Stimulated activated naive B cell treated with anti-CD40 and anti-IgM and Interleukin-4, amounts not matched to agents 10 μg/mL and 1 μg/mL and 100 μg/mL, for 72 hours (primary cell): ENCODE measurements at places on chromosomes 3 and 15.

- DNase-seq: no peak
Observed at GRCh38 chr15:72797338-72797689, 13.8 kb upstream of the ADPGK start.

DNA sequence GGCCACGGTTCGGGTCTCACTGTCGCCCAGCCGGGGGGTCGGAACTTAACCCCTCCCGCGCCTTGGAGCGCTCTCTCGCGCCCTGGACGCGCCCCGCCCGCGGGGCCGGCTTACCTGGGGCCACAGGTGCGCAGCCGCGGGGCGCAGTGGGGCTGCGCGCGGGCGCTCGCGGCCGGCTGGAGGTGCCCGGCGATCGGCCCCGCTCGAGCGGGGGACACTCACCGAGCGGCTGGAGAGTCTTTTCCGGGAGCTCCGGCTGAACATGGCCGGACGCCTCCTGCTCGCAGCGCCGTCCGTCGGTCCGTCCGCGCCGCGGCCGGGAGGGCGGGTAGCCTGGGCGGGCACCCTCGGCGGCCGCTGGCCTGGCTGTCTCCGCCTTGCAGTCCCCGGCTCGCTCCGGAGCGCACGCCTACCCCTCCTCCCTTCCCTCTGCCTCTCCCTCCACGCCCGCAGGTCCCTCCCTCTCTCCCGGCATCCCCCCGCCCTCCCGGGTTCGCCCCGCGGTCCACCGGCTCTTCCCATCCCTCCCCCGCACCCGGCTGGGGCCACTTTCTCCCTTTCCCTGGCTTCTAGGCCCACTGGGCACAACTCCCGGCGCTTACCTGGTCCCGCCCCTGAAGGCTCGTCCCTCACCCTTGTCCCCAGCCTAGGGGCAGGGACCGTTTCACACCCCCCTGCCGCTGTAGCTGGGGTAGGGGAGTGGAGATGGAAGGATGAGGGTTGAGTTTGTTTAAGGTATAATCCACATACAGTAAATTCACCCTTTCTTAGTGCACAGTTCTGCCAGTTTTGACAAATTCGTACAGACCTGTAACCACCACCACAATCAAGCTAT, 220.1 kb upstream of the PRICKLE2 start:
- no peak for DNase-seq

DNA sequence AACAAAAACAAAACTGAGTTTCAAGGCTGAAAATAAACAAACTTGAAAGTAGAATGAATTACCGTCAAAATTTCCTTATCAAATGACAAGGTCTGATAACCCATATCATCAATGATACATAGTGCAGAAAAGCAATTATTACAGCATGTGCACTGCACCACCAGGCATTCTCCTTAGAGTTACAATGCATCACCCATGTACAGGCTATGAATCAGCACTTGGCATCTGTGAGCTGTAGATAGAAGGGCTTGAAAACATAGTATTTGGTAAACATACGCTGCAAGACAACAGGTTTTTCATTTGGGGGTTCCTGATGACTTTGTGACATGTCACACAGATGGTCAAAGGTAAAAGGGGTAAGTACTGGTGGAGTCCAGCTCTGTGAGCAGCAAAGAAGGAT, 265.1 kb downstream of the CTNNB1 start:
- DNase-seq: no peak

DNA sequence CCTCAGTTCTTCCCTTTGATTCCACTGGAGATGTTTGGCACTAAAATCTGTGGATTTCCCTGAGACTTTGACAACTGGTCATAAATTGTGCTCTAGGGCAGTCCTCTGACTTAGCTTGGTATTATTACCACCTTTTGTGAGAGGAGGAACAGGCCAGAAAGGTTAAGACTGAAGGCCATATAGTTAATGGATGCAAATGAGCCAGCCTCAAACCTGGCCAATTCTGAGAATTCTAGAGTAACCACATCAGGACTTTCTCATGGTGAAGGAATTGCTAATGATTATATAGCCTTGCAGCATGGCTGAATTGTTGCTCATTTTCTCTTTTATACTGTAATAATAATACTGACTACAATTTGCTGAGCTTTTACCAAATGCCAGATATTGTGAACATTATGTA, 162.5 kb downstream of the CADPS start:
- no peak for DNase-seq

GRCh38 chr3:17006132-17006852, 121.5 kb downstream of the PLCL2 start:
- DNase-seq: no peak

DNA sequence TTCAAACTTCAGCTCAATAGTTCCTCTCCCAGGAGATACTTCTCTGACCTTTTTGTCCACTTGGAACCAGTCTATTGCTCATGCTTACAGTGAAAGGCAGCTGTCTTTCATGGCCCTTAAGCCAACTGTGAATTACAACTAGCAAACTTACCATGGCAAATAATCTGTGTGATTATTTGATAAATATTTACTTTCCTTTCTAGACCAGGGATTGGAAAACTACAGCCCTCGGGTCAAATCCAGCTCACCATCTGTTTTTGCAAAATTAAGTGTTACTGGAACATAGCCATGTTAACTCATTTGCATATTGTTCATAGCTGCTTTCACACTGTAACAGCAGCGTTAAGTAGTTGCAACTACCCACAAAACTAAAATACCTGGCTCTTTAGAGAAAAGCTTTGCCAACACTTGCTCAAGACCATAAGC, 289.1 kb upstream of the MCTP2 start:
- no peak for DNase-seq

- DNase-seq: no peak
Observed at GRCh38 chr3:30522476-30522875, 83.9 kb upstream of the TGFBR2 start.

- no peak for DNase-seq
Observed at GRCh38 chr3:16142350-16143025, 32.0 kb upstream of the GALNT15 start.

- DNase-seq: no peak
Observed at GRCh38 chr15:84826369-84826823, 9.2 kb downstream of the ALPK3 start.

- DNase-seq: no peak
Observed at GRCh38 chr15:81752546-81752942, 293.3 kb downstream of the MEX3B start.

DNA sequence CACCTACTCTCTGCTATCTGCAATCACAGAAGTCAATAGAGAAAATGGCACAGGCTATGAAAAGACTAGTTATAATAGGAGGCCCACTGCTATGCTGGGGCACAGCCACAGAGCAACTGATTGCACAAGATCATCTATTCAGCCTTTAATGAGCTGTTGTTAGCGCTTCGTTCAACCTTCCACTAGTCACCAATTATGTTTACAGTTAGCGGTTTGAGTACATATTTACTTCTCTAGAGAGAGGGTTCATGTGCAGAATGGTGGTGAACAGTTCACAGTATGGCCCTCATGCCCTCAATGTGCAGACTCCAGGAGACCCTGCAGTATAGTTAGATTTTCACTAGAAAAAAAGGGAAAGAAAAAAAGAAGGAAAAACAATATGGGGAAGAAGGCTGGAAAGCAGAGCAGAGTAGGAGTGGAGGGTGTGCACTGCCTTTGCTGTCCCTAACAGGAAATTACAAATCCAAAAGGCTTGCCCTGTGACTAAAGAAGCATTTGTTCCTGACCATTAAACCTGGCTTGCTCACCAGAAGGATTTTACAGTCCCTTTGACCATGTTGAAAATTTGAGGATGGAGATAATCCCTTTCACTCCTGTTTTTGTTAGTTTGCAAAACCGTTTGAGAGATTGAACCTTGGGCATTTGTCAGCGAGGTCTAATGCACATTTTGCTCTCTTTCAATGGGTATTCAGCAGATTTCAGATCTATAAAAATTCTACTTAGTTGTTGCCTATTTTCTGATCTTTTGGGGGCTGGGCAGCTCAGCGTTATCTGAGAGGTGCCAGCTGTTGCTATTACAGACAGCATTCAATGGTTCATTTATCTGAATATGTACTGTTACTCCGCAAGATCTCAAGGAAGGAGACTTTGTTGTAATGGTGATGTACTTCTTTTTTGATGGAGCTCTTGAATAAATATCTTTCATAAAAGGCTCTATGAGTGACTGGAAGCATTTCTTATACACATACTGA, 296.1 kb downstream of the LSAMP start:
- DNase-seq: no peak

- no peak for DNase-seq
Observed at GRCh38 chr3:25009665-25010064, 418.4 kb upstream of the RARB start.

GRCh38 chr3:129314386-129315222, 35.9 kb downstream of the HMCES start:
- DNase-seq: peak; percentile 40

- no peak for DNase-seq
Observed at GRCh38 chr15:49696433-49696832, 75.6 kb downstream of the DTWD1 start.

GRCh38 chr3:1252061-1252430, 159.2 kb downstream of the CNTN6 start:
- no peak for DNase-seq

- DNase-seq: no peak
Observed at GRCh38 chr15:67573194-67573593, 30.7 kb downstream of the MAP2K5 start.

GRCh38 chr15:50825946-50826345, 60.4 kb upstream of the SPPL2A start:
- DNase-seq: no peak

DNA sequence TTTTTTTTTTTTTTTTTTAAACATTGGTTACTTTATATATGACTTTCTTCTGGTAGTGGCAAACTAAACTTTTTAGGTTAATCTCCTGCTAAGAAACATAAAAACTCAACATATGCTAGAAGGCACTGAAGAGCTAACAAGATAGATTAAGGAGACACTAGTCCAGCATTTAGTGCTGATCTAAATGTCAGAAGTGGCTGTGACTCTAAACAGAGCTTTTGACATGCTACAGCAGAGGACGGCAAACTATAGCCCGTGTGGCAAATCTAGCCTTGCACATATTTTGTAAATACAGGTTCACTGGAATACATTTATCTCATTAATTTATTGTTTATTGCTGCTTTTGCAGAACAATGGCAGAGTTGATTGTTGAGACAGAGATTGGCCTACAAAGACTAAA, 20.6 kb downstream of the NR2E3 start:
- DNase-seq: no peak

- no peak for DNase-seq
Observed at GRCh38 chr3:126300761-126301481, 56.3 kb downstream of the KLF15 start.

DNA sequence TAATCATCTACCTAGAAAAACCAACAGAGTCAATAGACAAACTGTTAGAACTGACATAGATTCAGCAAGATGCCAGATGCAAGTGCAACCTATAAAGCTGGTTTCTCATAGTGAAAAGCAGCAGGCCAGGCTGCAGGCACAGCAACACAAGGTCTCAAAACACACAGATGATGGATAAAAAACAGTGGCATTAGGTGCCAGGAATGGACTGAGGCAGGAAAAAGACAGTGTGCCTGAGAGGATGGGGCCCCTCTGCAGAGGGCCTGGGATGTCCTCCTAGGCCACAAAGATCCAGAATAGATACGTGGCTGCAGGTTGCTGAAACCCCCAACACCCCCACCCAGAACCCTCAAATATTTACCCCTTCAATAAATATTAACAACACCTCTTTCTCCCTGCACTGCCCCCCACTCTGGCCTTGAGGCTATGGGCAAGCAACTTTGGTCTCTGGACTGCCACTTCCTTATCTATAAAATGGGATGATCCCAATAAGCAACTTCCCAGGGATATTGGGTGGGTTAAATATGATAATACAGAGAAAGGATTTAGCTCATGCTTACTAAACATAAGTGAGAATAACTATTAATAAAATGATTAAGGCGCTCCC, 35.2 kb upstream of the FGD5 start:
- DNase-seq: no peak

DNA sequence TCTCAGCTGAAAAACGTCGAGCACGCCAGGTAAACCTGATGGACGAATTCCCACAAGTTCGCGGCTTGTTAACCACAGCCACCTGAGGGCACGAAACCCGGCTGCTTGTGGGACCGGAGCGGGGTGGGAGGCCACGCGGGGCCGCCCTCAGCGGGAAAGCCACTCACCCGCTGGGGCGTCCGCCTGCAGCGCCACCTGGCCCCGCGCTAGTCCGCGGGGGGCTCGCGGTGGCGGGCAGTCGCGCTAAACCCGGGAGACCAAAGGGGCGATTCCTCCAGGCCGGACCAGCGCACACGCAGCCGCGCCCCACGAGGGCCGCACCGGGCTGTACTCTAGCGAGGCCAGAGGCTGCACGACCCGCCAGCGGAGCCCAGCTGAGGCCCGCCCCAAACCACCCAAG, 15.7 kb upstream of the CFAP161 start:
- no peak for DNase-seq

- peak; percentile 37 for DNase-seq
Observed at GRCh38 chr3:46960081-46960701, 16.4 kb downstream of the CCDC12 start.

DNA sequence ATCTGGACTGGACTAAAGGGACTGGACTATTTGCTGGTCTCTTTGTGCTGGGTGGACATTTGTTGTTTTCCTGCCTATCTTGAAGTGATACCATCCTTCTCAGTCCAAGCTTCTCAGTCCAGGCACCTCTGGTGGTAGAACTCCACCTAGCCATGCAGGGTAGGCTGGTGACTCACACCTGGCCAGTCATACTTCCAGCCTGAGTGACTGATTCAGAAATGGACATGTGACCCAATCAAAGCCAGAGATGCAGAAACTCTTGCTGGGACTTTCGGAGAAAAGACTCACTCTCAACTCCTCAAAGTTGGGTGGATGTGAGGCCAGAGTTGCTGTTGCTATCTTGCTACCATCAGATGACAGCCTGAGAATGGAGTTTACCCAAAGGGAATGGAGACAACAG, 5.6 kb upstream of the ASB14 start:
- no peak for DNase-seq

- DNase-seq: no peak
Observed at GRCh38 chr15:68593341-68593740, 14.5 kb downstream of the CORO2B start.

DNA sequence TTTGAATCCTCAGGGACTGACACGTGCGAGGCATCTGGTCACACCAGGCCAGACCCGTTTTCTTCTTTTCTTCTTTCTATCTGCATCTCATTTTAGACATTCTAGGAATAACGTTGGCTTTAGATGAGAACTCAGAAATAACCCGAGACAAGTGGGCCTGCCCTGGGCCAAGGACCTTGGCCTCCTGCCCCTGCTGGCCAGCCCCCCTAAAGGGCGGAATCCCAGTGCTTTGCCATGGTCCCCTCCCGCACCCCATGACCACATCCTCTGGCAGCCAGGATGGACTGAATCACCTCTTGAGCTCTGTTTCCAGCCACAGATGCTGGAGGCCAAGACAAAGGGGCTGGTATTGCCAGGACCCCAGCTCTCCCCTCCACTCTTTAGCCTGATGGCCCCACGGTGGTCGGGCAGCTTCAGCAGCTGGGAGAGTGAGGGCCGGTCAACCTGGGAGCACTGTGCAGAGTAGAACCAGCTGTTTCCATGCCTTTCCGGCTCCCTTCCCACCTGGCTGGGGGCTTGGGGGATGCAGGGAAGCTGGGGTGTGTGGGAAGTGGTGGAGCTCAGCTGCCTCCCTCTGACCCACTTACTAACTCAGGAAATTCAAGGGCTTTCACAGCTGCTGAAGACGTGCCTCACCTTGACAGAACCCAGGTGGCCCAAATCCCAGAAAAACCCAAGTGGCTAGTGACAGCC, 190.9 kb downstream of the FAM43A start:
- no peak for DNase-seq

- peak; percentile 5 for DNase-seq
Observed at GRCh38 chr15:98547741-98548138, 100.6 kb upstream of the IGF1R start.
